ENCODE measurements at places on chromosomes 5 and 9.

- no peak for DNase-seq
Measured at GRCh38 chr5:91128604-91129003, 254.5 kb downstream of the ARRDC3 start.

DNA sequence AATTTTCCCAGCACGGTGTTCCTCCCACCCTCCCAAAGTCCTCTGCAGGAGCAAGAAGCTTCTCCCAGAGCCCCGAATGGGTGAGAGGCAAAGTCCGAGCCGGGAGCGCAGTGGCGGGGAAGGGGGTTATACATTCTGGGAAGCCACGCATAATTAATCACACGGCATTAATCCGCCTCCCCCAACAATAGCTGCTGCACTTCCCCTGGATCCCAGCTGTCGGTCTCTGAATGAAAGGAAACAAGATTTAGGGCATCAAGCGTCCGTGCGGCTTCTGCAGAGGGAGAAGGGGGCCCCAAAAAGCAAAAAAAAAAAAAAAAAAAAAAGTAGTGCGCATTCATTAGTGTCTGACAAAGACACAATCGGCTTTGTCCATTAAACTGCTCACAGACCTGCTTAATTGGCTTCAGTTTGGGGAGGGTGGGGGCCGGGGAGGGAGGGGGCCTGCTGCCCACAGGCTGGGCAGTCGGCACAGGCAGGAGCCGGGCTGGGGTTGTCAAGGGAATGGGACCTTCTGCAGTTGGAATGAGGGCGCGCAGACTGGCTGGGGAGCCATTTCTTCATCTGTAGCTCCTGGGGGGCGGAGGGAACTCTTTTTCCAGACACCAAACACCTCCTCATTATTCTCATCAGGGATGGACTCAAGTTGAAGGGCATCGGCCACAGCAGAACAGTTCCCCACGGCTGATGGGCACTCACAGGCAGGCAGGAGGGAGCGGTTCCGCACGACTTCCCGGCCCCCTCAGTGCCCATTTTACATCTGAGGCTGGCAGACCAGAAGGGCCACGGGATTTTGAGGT, 3.4 kb downstream of the NOTCH1 start:
- DNase-seq = no peak

GRCh38 chr5:65076251-65076869, 307.6 kb downstream of the CWC27 start:
- peak; percentile 45 for DNase-seq

- no peak for DNase-seq
Measured at GRCh38 chr5:1177826-1178528, 23.4 kb upstream of the SLC6A19 start.

GRCh38 chr5:20618340-20618739, 630.3 kb upstream of the CDH18 start:
- no peak for DNase-seq

DNA sequence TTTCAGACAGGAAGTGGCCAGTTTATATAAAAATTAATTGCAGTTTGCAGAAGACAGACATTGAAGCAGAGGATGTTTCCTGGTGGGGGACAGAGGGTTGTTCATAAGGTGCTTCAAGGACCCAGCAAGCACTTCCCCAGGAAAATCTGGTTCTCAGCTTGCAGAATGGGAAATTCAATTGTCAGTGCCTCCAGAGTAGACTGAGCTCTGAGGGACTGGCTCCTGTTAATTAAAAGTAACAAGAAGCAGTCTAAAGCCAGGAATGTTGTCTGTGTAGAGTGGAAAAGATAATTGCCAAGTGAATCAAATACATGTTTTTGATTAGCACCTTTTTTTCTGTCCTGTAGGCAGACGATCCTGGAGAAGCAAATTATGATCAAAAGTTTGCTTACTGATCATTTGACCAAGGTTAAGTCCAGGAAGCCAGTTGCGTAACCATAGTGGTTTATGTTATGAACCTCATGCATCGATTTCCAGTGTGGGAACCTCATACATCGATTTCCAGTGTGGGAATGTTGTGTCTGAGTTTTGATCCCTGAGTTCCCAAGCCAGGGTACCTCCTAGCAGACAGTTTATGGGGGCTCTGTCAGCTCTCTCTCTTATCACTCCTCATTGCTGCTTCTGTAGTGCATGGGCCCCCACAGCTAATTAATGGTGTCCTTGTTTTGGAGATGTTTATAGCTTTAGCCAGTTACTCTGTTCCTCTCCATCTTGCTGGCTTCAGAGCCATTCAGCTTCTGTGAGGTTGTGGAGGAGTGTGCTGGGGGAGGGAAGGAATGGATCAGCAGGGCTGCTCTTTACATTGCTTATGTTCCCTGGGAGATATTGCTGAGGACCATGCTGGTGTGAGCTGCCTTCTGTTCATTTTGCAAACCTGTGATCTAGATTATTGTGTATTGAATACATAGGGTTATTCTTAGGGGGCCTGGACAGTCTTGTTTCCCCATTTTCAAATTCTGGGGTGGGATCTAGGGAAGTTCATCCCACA, 17.1 kb downstream of the MSANTD3 start:
- DNase-seq = no peak

DNA sequence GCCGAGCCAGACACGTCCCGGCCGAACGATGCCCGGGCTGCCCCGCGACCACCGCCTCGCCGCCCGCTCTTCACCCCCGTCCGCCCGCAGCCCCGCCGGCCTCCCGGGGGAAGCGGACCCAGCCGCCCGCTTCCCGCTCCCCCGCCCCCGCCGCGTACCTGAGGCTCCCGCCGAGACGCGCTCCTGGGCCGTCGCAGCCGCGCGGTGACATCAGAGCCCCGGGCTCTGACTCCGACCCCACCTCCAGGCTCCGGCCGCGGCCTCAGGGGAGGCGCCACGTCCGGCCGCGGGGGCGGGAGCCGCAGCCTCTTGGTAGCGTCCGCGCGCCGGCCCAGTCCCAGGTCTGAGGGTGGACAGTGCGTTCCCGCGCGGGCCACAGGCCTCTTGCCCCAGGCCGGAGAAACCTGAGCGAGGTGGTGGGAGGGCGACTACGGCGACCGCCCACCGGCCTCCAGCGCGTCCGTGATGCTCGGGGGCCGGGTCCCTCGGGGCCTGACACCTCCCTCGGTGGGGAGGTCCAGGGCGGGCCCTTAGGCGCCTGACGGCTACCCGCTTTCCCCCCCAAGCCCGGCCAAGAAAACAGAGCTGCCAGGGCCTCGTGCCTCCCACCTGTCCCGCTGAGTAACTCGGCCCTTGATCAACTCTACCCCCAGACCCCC, at the start of gene SHROOM1:
Gene SHROOM1, minus strand, starts transcription at position 212 of the 659 bp plus-strand sequence. CDS start 4,507 bp downstream, outside the sequence.
- no peak for DNase-seq

GRCh38 chr5:151628112-151628823, 37.1 kb upstream of the FAT2 start:
- DNase-seq = no peak

GRCh38 chr9:127555840-127556820, 55.9 kb upstream of the STXBP1 start:
- peak; percentile 68 for DNase-seq

GRCh38 chr5:132386644-132387286, 17.3 kb downstream of the SLC22A5 start:
- peak; percentile 70 for DNase-seq

- DNase-seq = no peak
Measured at GRCh38 chr5:72938206-72938605, 17.6 kb upstream of the FCHO2 start.

DNA sequence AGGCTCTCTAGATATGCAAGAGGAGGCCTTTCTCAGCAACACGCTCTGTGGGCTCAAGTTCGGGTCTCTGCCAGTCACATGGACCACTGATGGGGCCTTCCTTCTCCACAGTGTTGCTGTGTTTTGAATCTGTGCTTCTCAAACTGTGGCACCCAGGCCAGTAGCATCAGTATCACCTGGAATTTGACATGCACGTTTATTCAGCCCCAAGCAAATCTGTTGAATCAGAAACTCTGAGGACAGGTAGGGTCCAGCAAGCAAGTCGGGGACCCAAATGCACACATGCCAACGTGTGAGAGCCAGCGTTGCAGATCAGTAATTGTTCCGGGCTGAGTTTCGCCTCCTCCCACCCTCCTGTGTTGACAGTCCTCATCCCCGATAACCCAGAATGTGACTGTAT, 502.6 kb downstream of the IRX1 start:
- no peak for DNase-seq

DNA sequence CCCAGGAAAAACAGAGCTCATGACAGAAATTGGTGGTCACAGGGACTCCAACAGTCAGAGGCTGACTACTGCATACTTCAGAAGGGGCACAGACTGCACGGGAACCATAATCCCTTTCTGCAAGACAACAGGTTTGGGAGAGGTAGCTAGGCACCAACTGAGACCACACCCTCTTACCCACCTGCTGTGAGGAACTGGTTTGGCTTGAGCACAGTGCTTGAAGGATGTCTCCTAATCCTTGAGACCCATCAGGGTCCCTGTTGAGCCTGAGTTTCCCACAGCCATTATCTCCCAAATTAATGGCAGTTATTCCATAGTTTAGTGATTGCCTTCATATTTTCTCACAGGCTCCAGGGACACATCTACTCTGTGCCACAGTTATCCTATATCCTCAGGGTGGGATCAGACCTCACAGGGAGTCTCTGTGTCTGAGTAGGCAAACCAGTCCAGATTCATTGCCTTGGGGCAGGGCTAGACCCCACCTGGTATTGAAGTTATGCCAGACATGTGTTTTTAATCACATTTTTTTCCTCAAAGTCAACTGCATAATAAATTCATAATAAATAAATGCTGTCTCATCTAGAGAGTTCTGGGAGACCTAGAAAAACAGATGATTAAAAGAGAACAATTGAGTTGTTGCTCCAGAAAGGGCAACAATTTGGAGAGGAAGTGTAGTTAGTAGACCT, 9.3 kb upstream of the CAST start:
- no peak for DNase-seq

- no peak for DNase-seq
Measured at GRCh38 chr5:131389096-131389868, 125.4 kb downstream of the CDC42SE2 start.

DNA sequence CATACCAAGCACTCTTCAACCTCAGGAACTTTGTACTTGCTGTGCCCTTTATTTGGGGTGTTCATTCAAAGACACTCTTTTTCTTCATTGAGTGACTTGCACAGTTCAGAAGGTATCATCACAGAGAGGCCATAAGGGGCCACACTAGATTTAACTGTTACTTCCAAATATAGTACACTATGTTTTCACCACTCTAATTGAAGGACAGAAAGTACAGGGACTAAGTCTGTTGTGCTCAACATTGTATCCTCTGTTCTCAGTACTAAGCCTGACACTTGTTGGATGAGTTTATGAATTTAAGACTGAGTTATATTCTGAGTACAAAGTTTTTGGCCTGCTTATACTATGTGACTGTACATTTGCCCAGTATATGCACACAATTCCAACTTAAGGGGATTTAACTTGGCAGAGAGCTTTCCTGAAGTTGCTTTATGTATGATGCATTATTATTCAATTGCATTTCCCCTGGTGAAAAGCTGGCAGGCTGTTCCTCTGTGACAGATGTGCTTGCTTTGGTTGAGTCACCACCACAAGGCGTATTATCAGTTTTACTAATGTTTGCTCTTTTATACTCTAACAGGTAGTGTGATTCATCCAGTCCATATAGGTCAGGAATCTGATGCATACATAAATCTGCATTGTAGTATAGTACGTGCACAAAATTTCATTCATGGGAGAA, 714.8 kb downstream of the TLR4 start:
- no peak for DNase-seq

DNA sequence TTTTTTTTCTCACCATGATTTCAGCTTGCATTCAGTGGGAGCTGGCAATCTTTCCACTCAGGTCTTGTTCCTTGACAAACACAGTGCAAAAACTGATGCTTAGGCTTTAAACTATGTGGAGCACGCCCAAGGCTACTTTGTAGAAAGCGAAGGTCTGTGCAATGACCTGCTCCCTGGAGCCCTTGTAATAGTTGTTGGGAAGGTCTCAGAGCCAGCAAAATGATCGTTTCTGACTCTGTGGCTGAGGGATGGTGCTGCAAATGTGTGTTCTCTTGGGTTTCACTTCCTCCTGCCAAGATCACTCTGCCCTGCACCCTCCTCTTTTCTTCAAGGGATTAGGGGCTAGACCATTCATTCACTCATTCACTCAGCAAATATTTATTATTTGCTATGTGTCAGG, 249.7 kb upstream of the MAP3K1 start:
- no peak for DNase-seq

GRCh38 chr9:85647571-85647970, 94.2 kb downstream of the AGTPBP1 start:
- DNase-seq = no peak

DNA sequence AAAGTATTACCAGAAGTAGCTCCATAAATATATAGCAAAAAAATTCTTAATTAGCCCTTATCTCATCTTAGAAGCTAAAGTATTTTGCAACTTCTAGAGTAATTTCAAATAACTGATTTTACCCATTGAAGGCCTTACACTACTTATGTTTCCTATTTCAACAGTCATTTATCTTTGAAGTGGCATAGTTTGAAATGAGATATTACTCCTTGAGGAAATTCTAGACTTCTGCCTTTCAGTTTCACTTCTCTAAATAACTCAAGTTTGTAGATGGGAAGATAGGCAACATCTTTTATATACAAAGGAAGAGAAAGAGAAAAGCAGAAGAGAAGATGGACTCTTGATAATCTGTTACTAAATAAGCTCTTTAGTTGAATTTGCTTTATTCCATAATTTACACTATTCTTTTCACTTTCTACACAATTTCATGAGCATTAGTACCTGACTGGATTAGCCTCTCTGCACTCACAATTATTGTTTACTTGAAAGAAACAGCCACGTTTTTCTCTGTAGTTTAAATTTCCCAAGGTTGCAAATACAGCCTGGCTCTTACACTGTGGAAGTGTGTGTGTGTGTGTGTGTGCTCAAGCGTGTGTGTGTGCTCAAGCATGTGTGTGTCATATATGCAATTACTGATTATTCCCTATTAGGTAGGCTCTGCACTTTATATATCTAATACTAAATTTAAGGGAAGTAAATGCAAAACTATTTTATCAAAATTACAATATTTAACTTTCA, 60.6 kb upstream of the EMB start:
- no peak for DNase-seq

GRCh38 chr5:150541397-150541675, 33.4 kb downstream of the NDST1 start:
- no peak for DNase-seq

DNA sequence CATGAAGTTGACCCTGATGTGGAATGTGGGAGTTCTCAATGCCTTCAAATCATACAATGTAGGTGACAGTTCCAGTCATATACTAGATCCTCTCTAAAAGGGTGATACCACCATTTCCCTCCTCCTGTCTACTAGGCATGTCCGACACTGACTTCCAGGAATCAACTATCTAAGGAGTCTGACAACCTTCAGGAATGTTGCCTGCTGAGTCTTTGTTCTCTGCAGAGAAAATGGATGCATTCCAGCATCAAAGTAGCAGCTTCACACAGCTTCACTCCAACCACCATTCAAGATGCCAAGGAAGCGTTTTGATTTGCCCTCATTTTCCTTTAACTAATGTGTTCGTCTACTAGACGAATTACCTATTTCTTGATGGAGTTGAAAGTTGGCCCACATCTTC, 530.2 kb downstream of the EBF1 start:
- DNase-seq = no peak

- DNase-seq = no peak
Measured at GRCh38 chr9:113654605-113655428, 191.3 kb downstream of the RGS3 start.
